ENCODE measurements at places on chromosomes 13 and 19.

DNA sequence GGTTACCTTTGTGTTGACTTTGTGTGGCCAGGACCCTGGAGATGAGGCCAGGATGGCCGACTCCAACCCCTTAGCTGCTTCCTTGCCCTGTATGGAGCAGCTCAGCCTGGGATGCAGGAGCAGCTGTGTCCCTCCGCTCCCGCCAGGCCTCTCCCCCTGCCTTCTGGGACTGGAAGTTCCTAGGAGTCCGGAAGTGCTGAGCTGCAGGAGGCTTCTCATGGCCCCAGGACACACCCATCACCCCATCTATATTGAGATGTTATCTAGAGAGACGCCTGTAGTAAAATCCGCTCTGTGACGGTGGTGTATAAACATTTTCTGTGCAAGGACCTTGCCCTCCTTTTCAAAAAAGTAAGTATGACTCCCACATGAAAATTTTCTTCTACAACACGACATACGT, 27.0 kb downstream of the WTIP start:
- DNase-seq = no peak

- no peak for DNase-seq
Measured at GRCh38 chr19:40650749-40651305, 39.6 kb downstream of the NUMBL start.

DNA sequence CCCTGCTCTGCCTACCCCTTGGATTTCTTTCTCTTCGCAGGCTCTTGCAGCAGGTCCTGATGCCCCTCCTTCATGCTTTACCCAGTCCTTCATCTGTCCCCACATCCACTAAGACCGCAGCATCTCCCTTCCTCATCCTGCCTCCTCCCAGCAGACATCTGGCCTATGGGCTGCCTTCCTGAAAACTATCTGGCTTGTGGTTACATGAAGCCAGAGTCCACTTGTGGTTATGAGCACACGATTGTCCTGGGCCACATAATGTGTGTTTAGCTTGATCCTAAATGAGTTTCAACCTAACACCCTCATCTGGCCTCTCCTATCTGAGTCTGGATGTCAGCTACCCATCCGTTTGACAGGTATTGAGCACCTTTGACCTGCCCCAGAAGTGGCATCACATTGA, 5.5 kb upstream of the ZNF175 start:
- peak; percentile 80 for DNase-seq

DNA sequence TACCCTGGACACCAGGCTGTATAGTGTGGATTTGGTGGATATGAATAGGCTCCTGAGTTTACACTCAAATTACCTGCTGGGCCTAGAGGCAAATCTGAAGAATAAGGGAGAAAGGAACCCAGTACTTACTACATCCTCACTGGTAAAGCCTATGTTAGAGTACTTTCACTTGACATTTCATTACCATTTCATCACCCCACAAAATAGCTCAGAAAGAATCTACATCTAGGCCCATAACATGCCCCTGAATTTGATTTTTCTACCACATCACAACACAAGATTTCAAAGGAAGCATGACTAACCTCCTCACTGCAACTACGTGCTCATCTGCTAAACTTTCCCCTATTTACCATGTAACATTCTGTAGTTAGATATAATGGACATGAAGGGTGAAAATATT, 43.3 kb downstream of the VWA8 start:
- DNase-seq = no peak

DNA sequence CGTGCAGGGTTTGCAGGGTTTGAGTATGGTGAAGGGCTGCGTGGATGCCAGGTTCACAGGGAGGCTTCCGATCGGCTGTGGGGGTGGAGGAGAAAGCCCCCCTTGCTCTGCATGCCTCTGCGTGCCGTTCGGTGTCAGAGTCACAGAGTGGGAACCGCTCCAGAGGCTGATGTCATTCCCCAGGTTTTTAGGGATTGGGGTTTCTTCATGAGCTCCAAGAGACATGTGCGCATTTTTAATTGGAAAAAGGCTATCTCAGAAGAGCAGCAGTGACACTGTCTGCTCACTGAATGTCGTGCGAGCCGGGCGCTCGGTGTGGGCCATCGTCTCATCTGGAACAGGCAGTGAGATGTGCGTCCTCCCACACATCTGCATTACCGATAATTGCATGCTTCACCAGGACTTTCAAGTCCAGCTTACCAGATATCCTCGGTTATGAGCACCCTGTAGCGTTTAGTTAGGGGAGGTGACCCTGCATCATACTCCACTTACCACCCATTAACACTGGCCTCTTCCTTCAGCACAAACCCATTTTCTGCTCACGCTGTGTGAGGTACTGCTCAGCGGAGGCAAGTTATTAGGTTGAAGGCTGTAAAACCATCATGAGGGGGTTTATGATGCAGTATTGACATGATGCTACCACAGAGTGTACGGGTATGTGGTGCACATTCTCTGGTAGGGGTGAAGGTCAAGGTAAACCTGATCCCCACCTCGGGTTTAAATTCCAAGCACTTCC, 1.7 kb downstream of the MCF2L start:
- no peak for DNase-seq
